Body of pancreas (tissue), 4 donors: ENCODE measurements at places on chromosomes 3 and 15. TPM values are rescaled to one million over a fixed set of nuclear protein-coding genes. Genes with fewer than 3 reads are reported as not detected.

NME9 gene
- 1.3 TPM for total RNA-seq

FBLN2 gene
- total RNA-seq: 54.7 TPM

SLC2A2 gene
- 8.2 TPM for total RNA-seq

GABRR3 gene
- total RNA-seq: not detected

FETUB gene
- not detected for total RNA-seq

ZNF501 gene
- 3.1 TPM for total RNA-seq

NUP210 gene
- total RNA-seq: 19.1 TPM

LRRIQ4 gene
- not detected for total RNA-seq

GPR156 gene
- not detected for total RNA-seq

- H3K36me3 ChIP-seq: no peaks in the 10 kb centered on the region
- no peak overlapping the region for H3K27ac ChIP-seq
- no peaks in the 10 kb centered on the region for H3K27me3 ChIP-seq
- H3K4me1 ChIP-seq: no peaks in the 10 kb centered on the region
Observed at GRCh38 chr3:94093151-94093550, 30.3 kb downstream of the NSUN3 start.

GRCh38 chr3:112372396-112372795 is 39.4 kb downstream of the CD200 start:
- DNase-seq: no peak
- no peaks in the 10 kb centered on the region for H3K36me3 ChIP-seq
- H3K27ac ChIP-seq: no peak overlapping the region
- no peak overlapping the region for H3K4me3 ChIP-seq
- no peaks in the 10 kb centered on the region for H3K27me3 ChIP-seq

DNA sequence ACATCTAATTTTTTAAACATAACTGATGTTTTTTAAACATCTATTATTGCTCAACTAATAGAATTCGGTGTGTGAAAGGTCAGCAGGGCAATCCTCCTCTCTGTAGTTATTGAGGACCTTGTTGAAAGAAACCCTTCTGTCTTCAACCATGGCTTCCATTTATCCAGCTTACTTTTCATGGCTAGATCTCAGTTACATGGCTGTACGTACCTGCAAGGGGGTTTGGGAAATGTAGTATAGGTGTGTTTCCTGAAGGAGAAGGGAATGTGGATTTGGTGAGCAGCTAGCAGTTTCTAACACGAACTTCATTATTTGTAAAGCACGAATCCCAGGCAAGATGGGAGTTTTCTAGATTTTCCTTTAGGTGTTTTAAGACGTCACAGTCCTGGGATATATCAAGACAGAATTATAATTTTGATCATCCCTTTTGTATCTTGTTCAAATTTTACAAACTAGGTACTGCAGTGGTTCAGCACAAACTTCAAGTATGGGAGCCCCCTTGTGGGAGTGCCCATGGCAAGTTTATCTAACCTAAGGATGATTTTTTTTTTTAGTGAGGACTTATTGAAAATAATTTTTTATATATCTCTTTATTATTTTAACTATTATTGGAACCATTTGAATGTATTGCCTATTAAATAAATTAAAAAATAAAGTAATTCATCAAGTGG is 41.6 kb downstream of the FBXL2 start:
- no peaks in the 10 kb centered on the region for H3K4me1 ChIP-seq
- H3K27me3 ChIP-seq: no peaks in the 10 kb centered on the region
- H3K27ac ChIP-seq: no peak overlapping the region
- no peak for DNase-seq

GRCh38 chr3:73580343-73580742 is 44.4 kb downstream of the PDZRN3 start:
- H3K4me3 ChIP-seq: no peak overlapping the region
- H3K27me3 ChIP-seq: no peaks in the 10 kb centered on the region
- H3K27ac ChIP-seq: no peak overlapping the region
- H3K36me3 ChIP-seq: no peaks in the 10 kb centered on the region
- peak; percentile 21 for DNase-seq
- H3K4me1 ChIP-seq: no peaks in the 10 kb centered on the region

DNA sequence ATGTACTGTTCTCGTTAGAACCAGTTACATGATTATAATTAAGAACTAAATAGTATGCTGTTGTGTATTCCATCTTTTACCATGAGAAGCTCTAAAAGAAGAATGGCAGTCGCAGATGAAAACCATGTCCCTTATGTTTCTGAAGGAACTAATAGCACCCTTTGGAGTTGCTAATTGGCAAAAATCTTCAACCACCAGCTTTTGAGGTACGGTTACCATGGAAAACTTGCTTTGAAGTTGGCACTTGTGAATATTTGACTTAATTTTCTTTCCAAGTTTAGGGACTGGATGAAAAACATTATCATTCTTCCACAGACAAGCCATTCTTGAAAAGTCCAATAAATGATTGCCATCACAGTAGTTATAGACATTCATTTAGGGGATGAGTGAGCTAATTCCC is 666.6 kb upstream of the ROBO1 start:
- DNase-seq: no peak
- H3K36me3 ChIP-seq: no peaks in the 10 kb centered on the region
- H3K4me1 ChIP-seq: no peaks in the 10 kb centered on the region
- H3K27me3 ChIP-seq: no peaks in the 10 kb centered on the region

- no peak for DNase-seq
- no peaks in the 10 kb centered on the region for H3K36me3 ChIP-seq
- H3K27ac ChIP-seq: no peak overlapping the region
- no peaks in the 10 kb centered on the region for H3K27me3 ChIP-seq
Observed at GRCh38 chr3:414063-414462, 217.5 kb downstream of the CHL1 start.

DNA sequence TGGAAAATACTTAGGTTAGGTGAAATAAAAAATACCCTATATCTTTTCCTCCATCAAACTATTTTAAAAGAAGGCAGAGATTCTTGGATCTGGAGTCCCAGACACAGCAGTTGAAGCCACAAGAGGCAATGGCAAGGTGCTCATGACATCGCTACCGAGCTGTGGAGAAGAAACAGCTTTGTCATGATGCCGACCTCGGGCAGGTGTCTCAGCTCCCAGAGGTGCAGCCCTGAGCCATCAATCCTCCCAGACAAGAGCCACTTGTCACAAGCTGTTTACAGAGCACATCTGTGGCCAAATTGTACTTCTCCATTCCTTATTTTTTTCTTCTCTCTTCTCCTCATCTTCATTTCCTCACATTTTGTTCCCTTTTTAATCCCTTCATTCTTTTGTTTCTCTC is 50.8 kb downstream of the GPR176 start:
- no peaks in the 10 kb centered on the region for H3K27me3 ChIP-seq
- no peak for DNase-seq
- no peak overlapping the region for H3K4me3 ChIP-seq

DNA sequence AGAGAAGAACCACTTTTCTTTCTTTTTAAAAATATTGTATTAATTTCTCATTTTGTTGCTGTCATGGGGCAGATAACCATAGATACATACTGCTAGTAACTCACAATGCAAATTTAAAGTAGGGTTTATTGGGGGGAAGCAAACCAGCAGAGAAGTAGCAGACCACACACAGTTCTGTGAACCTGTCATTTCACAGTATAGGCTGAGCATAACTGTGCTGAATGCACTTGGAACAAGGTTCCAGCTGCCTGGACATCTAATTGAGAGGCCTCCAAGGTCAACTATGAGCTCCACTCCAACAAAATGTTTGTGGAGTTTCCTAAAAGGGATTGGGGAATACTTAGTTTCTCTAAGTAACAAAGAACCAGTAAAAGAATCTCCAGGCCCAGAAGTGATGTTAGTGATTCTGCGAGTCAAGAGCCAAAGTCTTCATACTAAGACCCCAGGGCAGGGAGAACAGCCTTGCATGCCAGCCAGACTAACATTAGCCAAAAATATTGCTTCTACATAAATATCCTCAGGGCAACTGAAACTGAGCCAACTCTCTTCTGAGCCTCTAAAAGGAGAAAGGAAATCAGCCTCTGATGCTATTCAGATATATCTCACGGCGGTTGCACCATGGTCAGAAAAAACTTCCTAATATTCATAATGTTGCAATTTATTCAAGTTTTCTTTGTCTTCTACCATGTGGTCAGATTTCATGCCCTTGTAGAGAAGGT is 856.4 kb upstream of the ALCAM start:
- no peak for DNase-seq
- H3K4me1 ChIP-seq: no peaks in the 10 kb centered on the region
- no peaks in the 10 kb centered on the region for H3K27me3 ChIP-seq
- H3K4me3 ChIP-seq: no peak overlapping the region

GRCh38 chr15:63434576-63435186 is 53.0 kb upstream of the CA12 start:
- H3K4me1 ChIP-seq: peaks cover 11% of the 10 kb centered on the region
- H3K27ac ChIP-seq: no peak overlapping the region
- H3K36me3 ChIP-seq: no peaks in the 10 kb centered on the region
- no peaks in the 10 kb centered on the region for H3K27me3 ChIP-seq
- H3K4me3 ChIP-seq: no peak overlapping the region

GRCh38 chr3:63477494-63478129 is 174.9 kb upstream of the SNTN start:
- no peak for DNase-seq
- no peak overlapping the region for H3K27ac ChIP-seq
- no peaks in the 10 kb centered on the region for H3K27me3 ChIP-seq
- no peak overlapping the region for H3K4me3 ChIP-seq
- H3K4me1 ChIP-seq: no peaks in the 10 kb centered on the region

- peaks cover 9% of the 10 kb centered on the region for H3K4me1 ChIP-seq
- H3K27me3 ChIP-seq: no peaks in the 10 kb centered on the region
- peak overlapping the region; percentile 29 for H3K27ac ChIP-seq
Observed at GRCh38 chr3:72938471-72939265, 50.8 kb downstream of the GXYLT2 start.

DNA sequence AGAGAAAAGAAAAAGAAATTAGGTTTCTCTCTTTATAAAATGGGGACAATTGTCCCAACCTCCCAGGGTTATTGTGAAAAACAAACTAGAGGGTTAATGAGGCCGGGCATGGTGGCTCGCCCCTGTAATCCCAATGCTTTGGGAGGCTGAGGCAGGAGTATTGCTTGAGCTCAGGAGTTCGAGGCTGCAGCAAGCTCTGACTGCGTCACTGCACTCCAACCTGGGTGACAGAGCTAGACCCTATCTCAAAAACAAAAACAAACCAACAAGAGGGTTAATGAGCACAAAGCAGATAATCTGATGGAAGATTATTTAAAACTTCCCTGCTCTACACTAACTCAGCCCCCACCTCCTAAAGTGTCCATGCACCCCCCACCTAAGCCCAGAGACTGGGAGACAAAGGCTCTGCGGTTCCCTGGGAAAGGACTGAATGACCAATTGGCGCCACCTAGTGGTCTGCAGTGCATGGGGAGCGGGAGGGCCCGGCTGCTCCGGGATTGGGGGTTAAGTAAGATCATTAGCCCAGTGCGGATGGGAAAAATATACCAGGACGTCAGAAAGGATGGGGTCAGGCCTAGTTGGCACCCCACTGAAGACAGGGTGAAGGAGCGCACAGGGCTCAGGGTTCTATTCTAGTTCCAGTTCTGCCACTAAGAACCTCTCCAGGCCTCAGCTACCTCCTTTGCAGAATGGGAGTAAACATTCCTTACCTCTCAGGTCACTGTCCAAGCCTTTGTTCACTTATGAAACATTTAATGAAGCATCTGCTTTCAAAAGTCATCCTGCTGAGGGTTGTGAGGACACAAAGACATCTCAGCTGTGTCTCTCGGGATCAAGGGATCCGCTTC is 15.6 kb downstream of the PIF1 start:
- H3K4me3 ChIP-seq: no peak overlapping the region
- H3K27me3 ChIP-seq: no peaks in the 10 kb centered on the region
- H3K36me3 ChIP-seq: no peaks in the 10 kb centered on the region
- H3K4me1 ChIP-seq: no peaks in the 10 kb centered on the region
- no peak overlapping the region for H3K27ac ChIP-seq
- peak; percentile 75 for DNase-seq

GRCh38 chr3:136734382-136735070 is 17.7 kb downstream of the STAG1 start:
- H3K27ac ChIP-seq: no peak overlapping the region
- H3K4me1 ChIP-seq: peaks cover 43% of the 10 kb centered on the region
- no peak for DNase-seq
- no peaks in the 10 kb centered on the region for H3K27me3 ChIP-seq

DNA sequence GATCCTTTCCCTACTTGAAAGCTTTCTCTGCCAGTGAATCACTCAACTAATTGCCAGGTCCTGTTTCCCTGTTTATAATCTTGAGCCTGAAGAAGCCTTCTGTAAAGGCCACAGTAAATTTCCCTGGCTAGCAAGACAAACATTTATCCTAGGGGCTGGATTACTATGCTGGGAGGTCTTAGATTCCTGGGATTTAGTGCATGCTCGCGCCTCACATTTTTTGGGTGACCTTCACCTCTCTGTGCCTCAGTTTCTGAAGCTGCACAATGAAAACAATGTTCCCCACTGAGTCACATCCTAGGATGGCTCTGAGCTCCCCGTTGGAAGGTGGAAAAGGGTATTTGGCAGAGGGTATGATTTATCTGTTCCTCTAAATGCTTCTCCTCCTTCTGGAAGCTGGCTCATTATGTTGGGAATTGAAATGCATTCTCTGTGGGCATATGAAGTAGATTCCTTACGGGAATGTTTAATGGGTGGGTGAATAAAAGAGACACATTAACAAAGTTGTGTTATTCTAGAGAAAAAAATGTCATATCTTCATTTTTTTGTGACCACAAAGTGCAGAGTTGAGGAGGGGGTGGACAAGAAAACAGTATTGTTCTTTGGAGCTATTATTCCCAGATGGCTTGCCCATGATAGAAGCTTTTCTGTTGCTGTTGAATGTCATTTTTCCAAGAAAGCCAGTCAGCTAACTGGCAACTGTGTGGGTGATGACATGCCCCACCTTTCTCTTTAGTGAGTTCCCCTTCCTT is 32.4 kb downstream of the LSM3 start:
- H3K4me3 ChIP-seq: no peak overlapping the region
- H3K27me3 ChIP-seq: no peaks in the 10 kb centered on the region
- H3K27ac ChIP-seq: no peak overlapping the region
- H3K36me3 ChIP-seq: no peaks in the 10 kb centered on the region
- no peaks in the 10 kb centered on the region for H3K4me1 ChIP-seq
- no peak for DNase-seq

GRCh38 chr3:48963591-48963990 is 26.4 kb upstream of the P4HTM start:
- no peaks in the 10 kb centered on the region for H3K4me1 ChIP-seq
- no peaks in the 10 kb centered on the region for H3K27me3 ChIP-seq
- no peak overlapping the region for H3K27ac ChIP-seq
- DNase-seq: no peak
- H3K4me3 ChIP-seq: no peak overlapping the region
- peaks cover 18% of the 10 kb centered on the region for H3K36me3 ChIP-seq
